Lower leg skin (tissue), 4 donors: ENCODE measurements at places on chromosomes 5 and 9. TPM values are rescaled to one million over a fixed set of nuclear protein-coding genes. Genes with fewer than 3 reads are reported as not detected.
A peak's percentile ranks its signal among the peaks of the same experiment; 100 is the strongest.

GRCh38 chr5:134100283-134101091 lies 14.0 kb upstream of the TCF7 start:
- no peak for DNase-seq

- no peak for DNase-seq
Measured at GRCh38 chr9:129023036-129023907, 4.9 kb downstream of the SH3GLB2 start.

GRCh38 chr5:73999297-73999696 lies 373.3 kb downstream of the ARHGEF28 start:
- DNase-seq, result no peak

GRCh38 chr5:173884402-173885053 lies 3.6 kb upstream of the CPEB4 start:
- no peak for DNase-seq

- no peak for DNase-seq
Measured at GRCh38 chr5:125327676-125328075, 581.2 kb upstream of the ZNF608 start.

DNA sequence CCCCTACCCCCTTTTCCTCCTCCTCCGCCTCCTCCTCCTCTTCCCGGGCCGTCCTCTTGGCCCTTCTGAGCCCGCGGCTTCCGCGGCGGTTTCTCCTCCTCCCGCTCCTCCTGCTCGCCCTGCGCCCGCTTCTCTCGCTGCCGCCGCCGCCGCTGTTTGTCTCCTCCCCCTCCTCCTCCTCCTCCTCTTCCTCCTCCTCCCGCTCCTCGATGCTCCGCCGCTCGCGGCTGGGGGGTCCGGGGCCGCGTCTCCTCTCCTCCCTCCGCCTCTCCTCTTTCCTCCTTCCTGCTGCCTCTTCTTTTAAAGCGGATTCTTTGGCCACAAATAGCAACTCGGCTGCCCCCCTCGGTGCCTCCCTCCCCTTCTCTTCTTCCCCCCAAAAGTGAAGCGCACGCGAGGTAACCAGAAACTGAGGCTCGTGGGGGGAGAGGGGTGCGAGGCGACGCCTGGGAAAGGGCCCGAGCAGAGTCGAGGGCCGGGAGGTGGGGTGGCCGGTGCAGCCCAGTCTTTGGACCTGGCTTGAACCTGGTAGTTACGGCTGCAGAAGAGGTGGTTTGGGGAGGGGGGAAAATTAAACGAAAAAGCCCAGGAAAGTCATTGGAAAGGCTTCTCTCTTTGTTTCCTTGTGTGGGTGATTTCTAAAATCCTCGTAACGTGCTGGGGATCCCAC lies 1058.5 kb upstream of the DMAC1 start:
- DNase-seq, result no peak

DNA sequence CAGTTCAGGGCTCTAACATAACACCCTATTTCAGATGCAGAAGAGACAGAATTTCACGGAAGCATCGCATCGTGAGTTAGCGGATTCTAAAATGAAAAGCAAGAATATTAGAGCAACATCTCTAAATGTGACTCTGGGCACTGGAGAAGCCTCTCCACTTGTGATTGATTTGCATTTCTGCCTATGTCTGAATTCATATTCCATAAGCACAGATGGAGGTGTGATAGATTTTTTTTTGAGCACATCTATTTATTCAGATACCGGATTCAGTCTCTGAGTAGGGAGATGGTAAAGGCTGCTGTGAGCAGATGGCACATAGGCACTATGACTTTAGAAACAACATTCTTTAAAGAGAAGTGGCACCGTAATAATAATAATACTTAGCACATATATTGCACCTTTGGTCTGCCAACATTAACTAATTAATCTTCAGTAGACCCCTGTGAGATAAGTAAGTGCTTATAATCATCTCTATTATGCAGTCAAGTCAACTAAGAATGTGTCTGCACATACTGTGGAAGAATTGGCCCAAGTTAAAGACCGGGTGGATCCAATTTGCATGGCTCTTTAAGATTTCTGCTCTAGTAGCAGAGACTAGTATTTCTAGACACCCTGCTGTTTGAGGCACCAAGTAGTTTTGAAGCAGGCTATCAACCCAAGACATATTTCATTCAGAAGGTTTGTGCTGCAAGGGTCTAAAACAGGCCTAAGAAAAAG lies 685.0 kb downstream of the CETN3 start:
- DNase-seq, result no peak

GRCh38 chr5:39947657-39948056 lies 522.9 kb upstream of the DAB2 start:
- DNase-seq, result no peak

DNA sequence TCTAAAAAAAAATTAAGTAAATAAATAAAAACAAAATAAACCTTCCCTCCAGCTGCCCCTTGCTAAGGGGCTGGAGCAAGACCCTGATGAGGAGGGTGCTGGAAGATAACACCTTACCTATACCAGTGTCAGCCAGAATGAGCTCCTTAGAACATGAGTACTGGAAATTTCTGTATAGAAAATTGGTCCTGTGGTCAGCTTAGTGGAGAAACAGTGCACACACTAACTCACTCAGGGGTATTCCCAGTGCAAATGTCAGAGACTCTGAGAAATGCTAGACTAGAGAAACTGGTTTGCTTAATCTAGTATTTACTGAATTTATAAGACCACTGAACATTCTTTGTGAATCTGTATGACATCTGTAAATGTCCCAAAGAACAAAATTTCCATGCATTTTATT lies 62.1 kb upstream of the CTXN3 start:
- no peak for DNase-seq

DNA sequence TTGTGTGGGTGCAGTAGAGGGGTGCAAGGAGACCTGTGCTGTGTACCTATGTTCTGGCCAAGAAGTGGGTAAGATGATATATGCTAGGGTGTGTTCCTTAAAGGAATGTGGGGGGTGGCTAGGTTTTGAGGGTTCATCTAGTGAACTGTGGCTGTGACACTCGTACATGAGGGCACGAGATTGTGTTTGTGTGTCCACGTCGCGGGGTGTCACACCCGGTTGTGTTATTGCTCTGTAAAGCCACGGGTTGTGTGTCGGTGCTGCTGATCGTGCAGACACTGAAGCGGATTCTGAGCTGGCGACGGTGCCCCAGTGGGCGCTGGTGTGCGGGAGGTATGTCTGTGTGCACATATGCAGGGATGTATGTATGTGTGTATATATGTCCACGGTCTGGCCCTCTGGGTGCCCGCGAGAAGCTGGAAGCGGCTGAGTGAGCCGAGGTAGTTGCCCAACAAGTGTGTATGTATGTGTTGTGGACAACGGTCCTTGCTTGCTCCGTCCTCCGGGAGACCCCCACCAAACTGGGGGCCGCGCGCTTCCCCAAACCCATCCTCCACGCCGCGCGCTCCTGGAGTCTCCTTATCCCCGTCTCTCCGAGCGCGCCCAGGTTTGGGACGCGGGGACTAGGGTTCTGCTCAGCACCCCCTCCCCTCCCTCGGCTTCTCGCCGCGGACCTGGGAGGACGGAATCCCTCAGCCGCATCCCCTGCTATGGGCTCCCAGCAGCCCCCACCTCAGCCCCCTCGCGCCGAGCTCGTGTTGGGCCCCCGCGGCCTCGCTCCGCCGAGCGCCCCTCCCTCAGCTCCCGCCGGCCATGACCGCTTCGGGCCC lies 639 bp downstream of the PCDH1 start:
- peak; percentile 86 for DNase-seq

GRCh38 chr9:79741381-79741780 lies 169.6 kb downstream of the TLE4 start:
- DNase-seq, result no peak

DNA sequence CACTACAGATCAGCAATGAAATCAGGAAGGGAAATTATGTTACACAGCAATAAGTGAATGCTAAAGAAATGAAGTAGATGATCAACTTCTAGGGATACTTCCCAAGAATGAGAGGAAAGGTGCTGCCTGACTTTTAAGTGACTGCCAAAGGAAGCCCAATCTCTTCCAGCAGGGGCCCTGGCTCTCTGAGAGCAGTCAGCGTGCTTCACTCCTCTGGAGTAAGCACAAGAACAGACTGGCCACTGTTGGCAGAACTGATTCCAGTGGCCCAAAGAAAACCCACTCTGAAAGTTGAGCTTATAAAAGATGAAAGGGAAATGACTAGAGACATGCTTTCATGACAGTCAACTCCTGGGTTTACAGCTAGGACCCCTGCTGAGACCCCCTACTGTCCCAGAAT lies 41.8 kb downstream of the MTMR12 start:
- no peak for DNase-seq

Gene CD74
- 573 TPM for total RNA-seq

Gene PCDHB16
- total RNA-seq, result 0.55 TPM

Gene IFNA13
- not detected for total RNA-seq

Gene PCDHB2
- 3.7 TPM for total RNA-seq

Gene IFNB1
- total RNA-seq, result not detected

Gene RALGDS
- total RNA-seq, result 130 TPM

Gene APC
- total RNA-seq, result 52.6 TPM

Gene COL5A1
- 8.4 TPM for total RNA-seq

Gene FAM153A
- total RNA-seq, result 6.0 TPM
